ENCODE measurements at places on chromosomes 2 and 18. TPM values are rescaled to one million over a fixed set of nuclear protein-coding genes. Genes with fewer than 3 reads are reported as not detected.

DNA sequence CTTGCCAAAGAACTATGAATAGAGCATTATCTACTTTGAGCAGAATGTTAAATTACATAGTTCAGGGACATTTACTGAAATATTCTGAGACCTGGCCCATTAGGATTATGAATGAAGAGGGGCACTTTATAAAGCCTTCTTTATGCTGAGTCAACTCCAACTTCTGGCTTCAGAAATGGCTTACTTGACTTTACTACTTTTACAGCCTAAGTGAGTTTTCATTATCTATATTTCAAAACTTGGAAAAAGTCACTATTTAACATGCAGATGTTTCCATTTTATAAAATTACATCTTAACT, 37.7 kb downstream of the SESTD1 start:
- no peak overlapping the region for H3K27ac ChIP-seq
- DNase-seq = no peak
- no peaks in the 10 kb centered on the region for H3K4me1 ChIP-seq
- no peak overlapping the region for H3K4me3 ChIP-seq

- H3K27me3 ChIP-seq = no peaks in the 10 kb centered on the region
- no peak for DNase-seq
- no peaks in the 10 kb centered on the region for H3K36me3 ChIP-seq
- H3K4me1 ChIP-seq = no peaks in the 10 kb centered on the region
- H3K4me3 ChIP-seq = no peak overlapping the region
- H3K27ac ChIP-seq = no peak overlapping the region
These were observed 39.4 kb downstream of the METAP1D start for GRCh38 chr2:172039011-172039704.

GRCh38 chr2:236085647-236086046, 82.5 kb downstream of the GBX2 start:
- H3K36me3 ChIP-seq = no peaks in the 10 kb centered on the region
- no peak overlapping the region for H3K4me3 ChIP-seq
- H3K4me1 ChIP-seq = no peaks in the 10 kb centered on the region
- H3K27ac ChIP-seq = no peak overlapping the region

DNA sequence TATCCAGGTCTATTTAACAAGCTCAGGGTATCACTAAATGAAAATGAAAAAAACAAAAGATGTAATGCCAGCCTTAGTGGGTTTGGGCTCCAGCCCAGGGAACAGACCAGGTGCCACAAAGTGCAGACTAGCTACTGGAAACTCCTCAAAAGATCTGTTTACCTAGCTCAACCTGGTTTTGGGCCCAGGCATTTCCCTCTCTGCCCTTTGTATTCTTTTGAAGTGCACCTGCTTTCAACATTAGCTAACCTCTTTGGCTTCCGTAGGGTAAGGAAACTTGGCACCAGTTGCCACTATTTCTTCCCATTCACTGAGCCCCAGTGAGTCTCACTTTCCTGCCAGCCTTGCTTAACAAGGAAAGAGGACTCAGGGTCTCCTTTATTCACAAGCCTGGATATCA, 123.6 kb upstream of the CDCA7 start:
- H3K27me3 ChIP-seq = no peaks in the 10 kb centered on the region
- no peak overlapping the region for H3K4me3 ChIP-seq
- H3K4me1 ChIP-seq = no peaks in the 10 kb centered on the region
- DNase-seq = no peak
- H3K36me3 ChIP-seq = no peaks in the 10 kb centered on the region
- H3K27ac ChIP-seq = no peak overlapping the region

Gene RFX8
- total RNA-seq = 1.9 TPM

DNA sequence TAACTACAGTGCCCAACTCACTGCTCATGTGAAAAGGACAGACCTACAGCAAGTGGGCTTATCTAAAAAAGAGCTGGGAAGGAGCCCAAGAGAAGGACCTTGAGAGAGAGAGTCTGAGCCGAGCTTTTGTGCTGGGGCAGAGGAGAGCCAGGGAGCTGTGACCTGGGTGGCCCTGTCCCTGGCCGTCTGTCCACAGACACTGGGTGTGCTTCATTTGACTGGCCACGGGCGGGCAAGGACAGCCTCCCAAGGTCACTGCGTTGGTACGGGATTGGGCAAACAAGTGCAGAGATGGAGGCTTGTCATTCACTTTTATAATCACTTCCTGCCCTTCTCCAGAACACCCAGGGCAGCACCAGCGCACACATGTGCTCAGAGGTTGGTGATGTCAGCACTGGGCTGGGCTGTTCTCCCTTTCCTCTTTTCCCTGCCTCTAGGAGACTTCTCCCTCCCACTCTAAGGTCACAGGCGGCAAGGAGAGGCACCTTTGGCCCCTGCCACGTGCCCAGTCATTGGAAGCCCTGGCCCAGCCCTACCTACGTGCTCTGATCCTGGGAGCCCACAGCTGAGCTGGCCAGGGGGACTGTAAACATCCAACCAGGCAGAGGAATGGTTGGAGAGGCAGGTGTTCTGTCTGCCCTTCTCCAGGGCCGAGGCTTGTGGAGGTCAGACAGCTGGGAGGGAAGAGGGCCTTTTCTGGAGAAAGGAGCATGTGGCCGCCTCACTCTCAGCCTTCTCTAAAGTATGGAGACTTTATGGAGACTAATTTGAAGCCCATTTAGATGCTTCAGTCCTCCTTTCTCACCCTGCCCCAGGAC, 6.4 kb upstream of the PSD4 start:
- peak; percentile 45 for DNase-seq
- no peaks in the 10 kb centered on the region for H3K27me3 ChIP-seq
- no peaks in the 10 kb centered on the region for H3K36me3 ChIP-seq
- H3K27ac ChIP-seq = peak overlapping the region; percentile 87
- H3K4me3 ChIP-seq = peak overlapping the region; percentile 34

DNA sequence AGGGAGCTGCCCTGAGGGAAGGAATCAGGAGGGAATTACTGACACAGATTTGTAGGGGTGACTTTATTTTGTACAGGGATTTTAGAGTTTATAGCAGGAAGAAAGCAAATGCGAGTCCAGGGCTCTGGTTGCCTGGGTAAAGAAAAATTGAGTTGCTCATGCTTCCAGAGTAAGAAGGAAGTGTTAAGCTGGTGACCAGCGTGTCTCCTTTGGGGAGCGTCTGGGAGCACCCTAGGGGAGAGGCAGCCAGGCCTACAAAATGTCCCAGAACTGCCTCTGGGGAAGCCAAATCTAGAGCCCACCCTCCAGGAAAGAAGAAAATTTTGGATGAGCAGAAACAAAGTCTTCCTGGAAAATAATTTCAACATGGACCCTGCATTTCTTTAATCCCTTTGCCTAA, 147.0 kb downstream of the VAPA start:
- no peaks in the 10 kb centered on the region for H3K4me1 ChIP-seq
- H3K27me3 ChIP-seq = no peaks in the 10 kb centered on the region
- H3K27ac ChIP-seq = no peak overlapping the region

DNA sequence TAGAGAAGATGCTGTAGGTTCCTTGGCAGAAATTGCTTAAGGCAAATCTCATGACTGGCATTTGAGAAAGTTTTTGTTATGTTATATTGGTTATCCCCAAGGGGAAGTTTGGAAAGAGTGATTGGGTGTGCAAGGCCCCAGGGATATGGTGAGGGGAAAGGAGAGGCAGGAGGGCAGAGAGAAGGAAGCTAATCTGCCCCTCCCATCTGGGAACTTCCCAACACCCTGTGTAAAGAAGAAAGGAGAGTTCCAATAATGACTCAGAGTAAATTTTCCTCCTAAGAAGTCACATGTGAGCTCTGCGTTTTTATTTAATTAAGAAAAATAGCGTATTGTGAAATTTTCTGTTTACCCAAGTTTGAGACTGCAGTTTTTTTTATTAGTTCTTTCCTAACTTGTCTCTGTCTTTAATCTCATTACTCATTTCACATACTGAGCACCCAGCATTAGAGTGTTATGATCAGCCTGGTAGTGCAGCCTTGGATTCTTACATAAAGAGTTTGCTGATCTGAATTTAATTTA, 3.1 kb upstream of the KYNU start:
- no peak overlapping the region for H3K4me3 ChIP-seq
- no peak for DNase-seq
- H3K27ac ChIP-seq = no peak overlapping the region

DNA sequence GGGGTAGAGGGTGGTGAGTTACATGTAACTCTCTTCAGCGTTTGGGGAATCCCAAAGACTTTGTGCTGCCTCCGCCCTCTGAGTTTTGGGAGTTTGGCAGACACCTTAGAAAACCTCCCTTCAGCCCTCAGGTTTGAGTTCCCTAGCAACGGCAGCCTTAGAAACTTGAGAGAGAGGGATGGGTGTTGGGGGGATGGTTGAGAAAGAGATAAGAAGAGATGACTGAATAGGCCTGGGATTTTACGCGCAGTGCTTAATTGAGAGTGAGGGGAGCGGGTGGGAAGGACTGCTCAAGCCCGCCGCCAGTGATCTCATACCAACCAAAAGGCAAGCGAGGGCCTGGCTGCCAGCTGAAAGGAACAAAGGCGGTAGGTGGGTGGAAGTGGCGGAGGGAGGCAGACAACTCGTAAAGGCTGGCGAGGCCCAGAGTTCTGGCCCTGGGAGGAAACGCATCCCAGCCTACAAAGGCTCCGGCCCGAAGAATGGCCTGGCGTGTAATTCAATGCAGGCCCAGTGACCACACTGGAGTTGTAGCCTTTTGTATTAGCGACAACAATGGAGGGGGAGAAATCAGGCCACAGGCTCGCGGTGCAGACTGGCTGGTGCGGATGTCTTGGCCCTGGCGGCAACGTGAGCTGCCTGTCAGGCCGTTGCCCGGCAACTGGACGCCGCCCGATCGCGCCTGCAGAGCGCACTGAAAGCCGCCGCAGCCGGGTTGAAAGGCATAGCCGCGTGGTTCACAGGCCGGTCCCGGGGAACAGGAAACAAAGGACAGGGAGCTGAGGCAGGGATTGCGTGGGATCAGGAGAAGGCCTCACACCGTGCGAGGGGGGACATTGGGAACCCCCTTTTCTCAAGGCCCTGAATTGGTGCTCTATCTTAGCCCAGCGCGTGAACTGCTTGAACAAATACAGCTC, 39.9 kb upstream of the DARS1 start:
- no peaks in the 10 kb centered on the region for H3K27me3 ChIP-seq
- no peak overlapping the region for H3K4me3 ChIP-seq
- peak; percentile 15 for DNase-seq

DNA sequence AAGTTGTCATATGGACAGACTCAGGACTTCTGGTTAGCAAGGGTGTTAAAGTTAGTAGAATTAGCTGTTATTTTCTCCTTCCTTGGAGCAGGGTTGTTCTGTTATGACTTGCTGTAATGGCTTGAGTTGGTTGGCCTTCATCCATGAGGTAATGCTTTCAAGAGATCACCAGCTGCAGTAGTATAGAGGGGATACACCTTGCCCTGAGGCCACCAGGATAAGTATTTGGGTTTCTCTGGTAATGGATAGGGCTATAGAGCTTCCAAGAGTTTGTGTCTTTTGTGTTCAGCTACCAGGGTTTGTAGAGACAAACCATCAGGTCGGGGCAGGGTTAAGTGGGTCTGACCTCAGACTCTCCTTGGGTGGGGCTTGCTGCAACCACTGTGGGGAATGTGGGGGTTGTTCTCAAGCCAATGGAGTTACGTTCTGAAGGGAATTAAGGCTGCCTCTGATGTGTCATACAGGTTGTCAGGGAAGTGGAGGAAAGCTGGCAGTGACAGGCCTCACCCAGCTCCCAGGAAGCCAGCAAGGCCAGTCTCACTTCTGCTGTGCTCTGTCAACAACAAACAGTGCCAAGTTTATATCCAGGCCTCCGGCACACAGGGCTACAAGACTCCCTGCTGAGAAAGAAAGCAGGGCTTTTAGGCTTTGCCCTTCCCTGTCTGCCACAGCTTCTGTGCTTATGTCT, 356.6 kb downstream of the SPAG16 start:
- no peaks in the 10 kb centered on the region for H3K36me3 ChIP-seq
- DNase-seq = no peak
- no peaks in the 10 kb centered on the region for H3K4me1 ChIP-seq
- no peaks in the 10 kb centered on the region for H3K27me3 ChIP-seq
- no peak overlapping the region for H3K4me3 ChIP-seq

Gene SLC20A1
- 120 TPM for total RNA-seq

GRCh38 chr2:75787532-75788132, 76.9 kb upstream of the GCFC2 start:
- H3K27ac ChIP-seq = no peak overlapping the region
- no peaks in the 10 kb centered on the region for H3K27me3 ChIP-seq
- no peaks in the 10 kb centered on the region for H3K36me3 ChIP-seq
- no peak overlapping the region for H3K4me3 ChIP-seq
- no peaks in the 10 kb centered on the region for H3K4me1 ChIP-seq

DNA sequence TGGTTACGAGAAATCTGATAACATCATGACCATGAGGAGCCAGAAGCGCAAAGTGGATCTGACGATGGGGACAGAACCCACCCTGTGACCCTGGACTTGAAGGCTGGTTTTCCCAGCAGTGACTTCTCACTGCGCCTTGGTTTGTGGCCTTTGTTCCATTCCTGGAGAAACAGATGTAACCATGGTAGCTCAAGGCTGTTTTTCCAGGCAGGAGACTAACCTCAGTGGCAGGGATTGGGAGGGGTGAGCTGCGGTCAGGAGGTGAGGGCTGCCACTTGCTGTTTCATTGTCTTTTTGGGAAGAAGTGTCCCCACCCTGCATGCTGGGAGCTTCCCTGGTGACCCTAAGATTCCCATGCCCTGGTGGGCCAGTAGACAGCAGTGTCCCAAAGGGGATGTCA, 116.4 kb upstream of the SMAD2 start:
- H3K36me3 ChIP-seq = no peaks in the 10 kb centered on the region
- DNase-seq = no peak
- H3K4me3 ChIP-seq = no peak overlapping the region
- no peaks in the 10 kb centered on the region for H3K27me3 ChIP-seq
- H3K27ac ChIP-seq = no peak overlapping the region
- no peaks in the 10 kb centered on the region for H3K4me1 ChIP-seq

Gene NT5C1B
- not detected for total RNA-seq

GRCh38 chr2:240369801-240370585, 65.5 kb upstream of the GPC1 start:
- H3K36me3 ChIP-seq = no peaks in the 10 kb centered on the region
- no peak overlapping the region for H3K4me3 ChIP-seq
- no peak overlapping the region for H3K27ac ChIP-seq
- no peaks in the 10 kb centered on the region for H3K27me3 ChIP-seq

DNA sequence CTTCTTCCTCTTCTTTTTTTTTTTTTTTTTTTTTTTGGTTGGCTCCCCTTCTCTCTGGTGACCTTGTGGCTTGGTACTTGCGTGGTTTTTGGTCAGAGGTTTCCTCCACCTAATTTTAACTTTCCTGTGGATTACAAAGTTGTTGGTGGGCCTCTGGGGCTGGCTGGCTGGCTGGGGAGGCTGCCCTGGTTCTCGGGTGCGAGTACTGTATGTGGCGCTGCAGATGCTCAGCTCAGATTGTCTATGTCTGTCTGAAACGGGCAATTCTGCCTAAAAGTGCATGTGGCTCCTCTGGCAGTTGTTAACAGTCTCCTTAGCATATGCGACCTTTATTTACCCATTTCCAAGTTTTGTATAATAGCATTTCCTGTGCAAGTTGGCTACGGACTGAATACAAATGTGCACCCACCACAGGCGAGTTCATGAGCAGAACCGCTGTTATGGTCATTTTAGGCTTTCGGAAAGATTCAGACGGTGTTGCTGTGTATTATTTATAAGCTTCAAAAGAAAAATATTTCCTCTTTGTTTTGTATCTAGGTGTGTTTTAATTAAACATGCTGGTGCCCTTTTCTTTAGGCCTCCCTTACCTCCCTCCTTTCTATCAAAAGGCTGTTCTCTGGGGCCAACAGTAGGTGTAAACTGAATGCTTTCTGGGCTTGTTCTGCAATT, 4.4 kb downstream of the TBR1 start:
- peaks cover 35% of the 10 kb centered on the region for H3K4me1 ChIP-seq
- no peak overlapping the region for H3K4me3 ChIP-seq
- peaks cover 18% of the 10 kb centered on the region for H3K27me3 ChIP-seq
- no peak for DNase-seq
- H3K36me3 ChIP-seq = no peaks in the 10 kb centered on the region
